Activated CD4-positive, alpha-beta memory T cell treated with anti-CD3 and anti-CD28 coated beads, Interleukin-2, amount 10 ng/mL, durations not matched to agents 7 days and 5 days (primary cell): ENCODE measurements at places on chromosomes 7 and 10. TPM values are rescaled to one million over a fixed set of nuclear protein-coding genes. Genes with fewer than 3 reads are reported as not detected.
A peak's percentile ranks its signal among the peaks of the same experiment; 100 is the strongest.

The WASHC2A gene
- total RNA-seq, result 35.0 TPM

DNA sequence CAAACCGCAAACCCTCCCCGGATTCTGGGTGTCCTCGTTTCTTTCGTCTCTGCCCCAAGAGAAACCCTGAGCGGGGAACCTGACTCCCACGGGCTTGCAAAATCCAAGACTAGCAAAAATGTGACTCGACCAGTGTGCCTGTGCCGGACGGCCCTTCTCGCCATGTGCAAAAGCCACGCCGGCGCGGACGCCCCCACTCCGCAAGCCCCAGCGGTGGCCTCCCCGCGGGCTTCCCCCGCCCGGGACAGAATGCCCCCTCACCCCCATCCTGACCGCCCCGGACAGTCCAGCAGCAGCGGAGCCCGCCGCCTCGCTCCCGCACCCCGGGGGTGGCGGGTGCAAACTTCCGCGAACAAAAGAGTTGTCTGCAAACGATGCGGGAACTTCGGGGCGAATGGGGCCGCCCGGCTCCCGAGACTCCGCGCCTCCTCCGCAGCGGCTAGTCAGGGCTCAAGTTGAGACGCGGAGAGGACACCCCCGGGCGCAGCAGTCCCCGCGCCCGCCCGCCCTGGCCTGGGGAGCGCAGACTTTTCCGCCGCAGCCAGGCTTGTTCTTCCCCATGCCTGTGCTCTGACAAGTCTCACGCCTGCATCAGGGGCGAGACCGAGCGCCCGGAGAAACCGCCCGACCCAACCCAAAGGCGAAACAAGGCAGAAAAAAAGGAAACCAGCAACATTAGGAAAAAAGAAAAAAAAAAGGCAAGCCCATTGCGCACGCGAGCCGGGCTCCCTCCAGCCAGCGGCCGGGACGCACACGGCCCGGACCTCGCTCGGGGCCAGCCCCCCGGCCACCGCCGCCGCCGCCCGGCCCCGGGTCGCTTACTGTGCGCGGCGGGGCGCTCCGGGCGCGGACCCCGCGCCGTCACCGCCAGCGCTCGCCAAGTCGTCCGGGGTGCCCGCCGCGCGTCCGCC is 732 bp downstream of the FAM53B start:
- H3K27me3 ChIP-seq, result peaks cover 2% of the 10 kb centered on the region
- peak overlapping the region; percentile 92 for H3K27ac ChIP-seq
- peaks cover 21% of the 10 kb centered on the region for H3K36me3 ChIP-seq
- no peak for DNase-seq

The PLAU gene
- 5.3 TPM for total RNA-seq

GRCh38 chr7:132023466-132023865 is 467.0 kb upstream of the PODXL start:
- DNase-seq, result no peak
- H3K27me3 ChIP-seq, result no peaks in the 10 kb centered on the region
- peaks cover 3% of the 10 kb centered on the region for H3K36me3 ChIP-seq
- no peak overlapping the region for H3K27ac ChIP-seq

The METTL2B gene
- 23.3 TPM for total RNA-seq

DNA sequence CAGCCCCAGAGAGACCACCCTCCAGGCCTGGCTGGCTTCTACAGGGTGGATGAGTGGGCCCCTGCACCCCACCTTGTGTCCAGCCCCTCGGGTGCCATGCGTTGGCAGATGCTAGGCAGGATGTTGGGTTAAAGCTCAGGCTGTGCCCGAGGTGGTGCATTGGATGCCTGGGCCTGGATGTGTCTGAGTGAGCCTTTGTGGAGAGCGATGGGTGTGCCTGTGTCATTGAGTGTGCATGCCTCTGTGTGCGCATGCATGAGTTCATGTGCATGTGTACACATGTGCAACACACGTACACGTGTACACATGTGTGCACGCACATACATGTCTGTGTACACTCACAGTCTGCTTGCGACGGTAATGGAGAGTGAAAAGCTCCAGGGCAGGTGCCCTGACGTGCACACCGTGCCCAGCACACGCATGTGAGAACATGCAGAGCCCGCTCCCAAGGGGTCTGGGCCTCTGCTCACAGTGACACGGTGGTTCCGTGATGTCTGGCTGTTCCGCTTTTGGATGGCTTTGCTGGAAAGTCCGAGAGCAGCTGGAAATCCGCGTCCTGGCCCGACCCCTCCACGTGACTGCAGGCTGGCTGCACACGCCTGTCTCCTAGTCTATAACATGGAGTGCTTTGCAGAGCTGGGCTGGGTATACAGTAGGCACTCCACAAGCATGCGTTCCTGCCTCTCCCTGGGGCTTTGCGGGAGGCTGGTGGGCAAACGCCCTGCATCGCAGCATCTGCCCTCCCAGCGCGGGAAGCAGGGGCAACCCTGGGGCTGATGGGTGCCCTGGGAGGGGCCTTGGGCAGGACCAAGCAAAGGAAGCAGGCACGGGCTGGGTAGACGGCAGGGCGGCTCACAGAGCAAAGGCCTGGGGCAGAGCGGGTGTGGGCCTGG is 36.9 kb downstream of the ELFN1 start:
- DNase-seq, result no peak
- no peak overlapping the region for H3K27ac ChIP-seq

GRCh38 chr10:12709000-12709401 is 292.5 kb downstream of the CCDC3 start:
- H3K4me1 ChIP-seq, result peaks cover 79% of the 10 kb centered on the region
- no peak for DNase-seq
- H3K27me3 ChIP-seq, result no peaks in the 10 kb centered on the region
- peak overlapping the region; percentile 67 for H3K27ac ChIP-seq

DNA sequence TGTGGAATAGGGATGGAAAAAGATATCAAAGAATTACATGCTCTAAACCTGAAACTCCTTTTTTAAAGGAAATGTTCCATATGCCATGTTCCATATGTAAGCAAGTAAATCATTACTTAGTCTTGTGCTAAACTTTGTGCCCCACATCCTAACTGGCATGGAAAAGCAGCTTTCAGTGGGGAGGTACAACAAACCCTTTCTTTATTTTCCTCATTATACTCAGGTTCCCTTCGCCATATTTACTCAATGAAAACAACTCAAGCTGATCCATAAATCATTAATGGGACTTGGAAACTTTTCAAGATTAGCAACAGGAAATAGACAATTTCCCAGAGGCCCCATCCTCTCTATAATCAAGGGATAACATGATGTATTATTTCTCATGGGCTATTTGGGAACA is 56.0 kb downstream of the GSAP start:
- no peak overlapping the region for H3K4me3 ChIP-seq
- peaks cover 4% of the 10 kb centered on the region for H3K4me1 ChIP-seq
- H3K27me3 ChIP-seq, result peaks cover 3% of the 10 kb centered on the region
- H3K27ac ChIP-seq, result no peak overlapping the region
- no peak for DNase-seq

The ANKRD61 gene
- total RNA-seq, result 0.20 TPM

The GIMAP4 gene
- 282 TPM for total RNA-seq

The EPDR1 gene
- total RNA-seq, result 0.18 TPM

DNA sequence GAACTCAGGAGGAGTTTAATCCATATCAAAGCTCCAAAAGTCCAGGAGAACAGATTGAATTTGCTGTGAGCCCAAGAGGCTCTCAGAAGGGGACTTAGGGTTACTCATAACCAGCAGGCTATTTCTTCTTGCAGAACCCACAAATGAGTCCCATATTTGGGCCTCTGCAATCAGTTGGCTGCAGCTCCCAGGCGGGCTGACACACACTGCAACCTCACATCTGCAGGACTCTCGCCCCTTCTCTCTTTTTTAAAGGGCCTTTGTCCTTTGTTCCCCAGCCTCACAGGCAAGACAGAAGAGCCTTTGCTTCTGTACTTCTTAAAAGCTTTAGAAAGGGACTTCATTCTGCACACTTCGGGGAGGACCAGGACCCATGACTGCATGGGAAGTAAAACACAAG is 26.7 kb downstream of the CREB3L2 start:
- H3K36me3 ChIP-seq, result peaks cover 13% of the 10 kb centered on the region
- no peak overlapping the region for H3K4me3 ChIP-seq
- no peak overlapping the region for H3K27ac ChIP-seq
- no peak for DNase-seq

- H3K27ac ChIP-seq, result no peak overlapping the region
- H3K27me3 ChIP-seq, result no peaks in the 10 kb centered on the region
- H3K4me3 ChIP-seq, result no peak overlapping the region
- peaks cover 15% of the 10 kb centered on the region for H3K4me1 ChIP-seq
- no peaks in the 10 kb centered on the region for H3K36me3 ChIP-seq
Observed at GRCh38 chr7:7773334-7774309, 55.2 kb upstream of the RPA3 start.

- peaks cover 50% of the 10 kb centered on the region for H3K36me3 ChIP-seq
- H3K4me3 ChIP-seq, result no peak overlapping the region
- no peaks in the 10 kb centered on the region for H3K27me3 ChIP-seq
- H3K4me1 ChIP-seq, result no peaks in the 10 kb centered on the region
Observed at GRCh38 chr10:77977934-77978333, 51.4 kb upstream of the DLG5 start.

DNA sequence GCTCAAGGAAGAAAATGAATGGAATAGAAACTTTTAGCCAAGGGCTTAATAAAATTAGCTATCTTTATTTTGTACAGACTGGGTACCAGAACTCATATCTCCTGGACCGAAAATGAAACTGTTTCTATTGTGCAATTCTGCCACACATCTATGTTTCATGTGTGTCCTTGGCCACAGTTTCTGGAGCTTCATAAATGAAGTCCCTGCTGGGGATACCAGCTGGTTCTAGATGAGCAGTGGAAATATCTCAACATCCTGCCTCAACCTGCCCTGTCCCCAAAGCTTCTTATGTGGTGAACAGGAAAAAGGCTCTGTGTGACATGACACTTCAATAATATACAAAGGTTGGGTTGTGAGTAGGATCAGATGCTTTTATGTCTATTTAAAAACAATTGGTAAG is 310.1 kb upstream of the SORCS1 start:
- no peak overlapping the region for H3K4me3 ChIP-seq
- H3K36me3 ChIP-seq, result no peaks in the 10 kb centered on the region
- DNase-seq, result no peak
- H3K4me1 ChIP-seq, result no peaks in the 10 kb centered on the region
- no peak overlapping the region for H3K27ac ChIP-seq
- no peaks in the 10 kb centered on the region for H3K27me3 ChIP-seq

The ZEB1 gene
- total RNA-seq, result 51.6 TPM

DNA sequence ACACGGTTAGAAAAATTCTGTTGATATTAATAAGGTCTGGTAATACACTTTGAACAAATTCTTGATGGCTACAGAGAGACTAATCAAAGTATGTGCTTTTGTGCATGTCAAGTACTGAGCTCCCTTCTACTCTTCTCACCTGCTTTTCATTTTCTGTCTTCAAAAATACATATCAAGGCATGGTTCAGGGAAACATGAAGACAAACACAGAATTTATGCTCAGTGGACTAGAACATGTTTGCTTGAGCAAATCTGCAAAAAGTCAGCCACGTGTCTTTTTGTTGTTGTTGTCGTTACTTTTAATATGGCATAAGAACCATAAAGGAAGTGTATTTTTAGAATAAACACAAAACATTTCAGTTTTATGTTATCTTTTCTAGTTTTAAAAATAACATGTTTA is 21.9 kb downstream of the CDK13 start:
- no peak overlapping the region for H3K4me3 ChIP-seq
- no peak overlapping the region for H3K27ac ChIP-seq
- DNase-seq, result no peak
- H3K27me3 ChIP-seq, result no peaks in the 10 kb centered on the region
- peaks cover 13% of the 10 kb centered on the region for H3K4me1 ChIP-seq

The OPN4 gene
- not detected for total RNA-seq

The ITIH5 gene
- not detected for total RNA-seq

The HECW1 gene
- not detected for total RNA-seq

DNA sequence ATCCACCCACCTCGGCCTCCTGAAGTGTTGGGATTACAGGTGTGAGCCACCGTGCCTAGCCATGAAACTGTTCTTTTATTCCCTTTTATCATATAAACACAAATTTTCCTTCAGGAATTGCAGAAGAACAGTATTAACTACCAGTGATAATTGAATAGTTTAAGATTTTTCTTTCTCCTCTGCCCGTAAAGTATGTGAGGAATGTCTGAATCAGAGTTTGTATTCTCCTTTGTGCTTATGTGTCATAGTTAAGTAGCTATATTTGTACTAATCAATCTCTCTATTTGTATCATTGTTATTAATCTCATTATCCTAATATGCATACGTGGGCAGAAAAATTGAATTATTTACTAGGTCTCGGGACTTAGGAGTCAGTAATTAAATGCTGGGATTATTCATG is 83.6 kb downstream of the ZNF277 start:
- H3K27me3 ChIP-seq, result no peaks in the 10 kb centered on the region
- H3K4me3 ChIP-seq, result no peak overlapping the region
- DNase-seq, result no peak
- no peak overlapping the region for H3K27ac ChIP-seq

The STEAP1B gene
- 0.33 TPM for total RNA-seq
